ENCODE measurements at places on chromosomes 2 and 18. TPM values are rescaled to one million over a fixed set of nuclear protein-coding genes. Genes with fewer than 3 reads are reported as not detected.

The ASPRV1 gene
- total RNA-seq: 0.63 TPM

- no peak for DNase-seq
- peaks cover 8% of the 10 kb centered on the region for H3K4me1 ChIP-seq
- H3K27ac ChIP-seq: no peak overlapping the region
- no peak overlapping the region for H3K4me3 ChIP-seq
- peaks cover 75% of the 10 kb centered on the region for H3K36me3 ChIP-seq
- no peaks in the 10 kb centered on the region for H3K27me3 ChIP-seq
Measured at GRCh38 chr2:216206041-216206703, 97.0 kb downstream of the XRCC5 start.

- no peaks in the 10 kb centered on the region for H3K27me3 ChIP-seq
- H3K27ac ChIP-seq: no peak overlapping the region
- no peaks in the 10 kb centered on the region for H3K36me3 ChIP-seq
- DNase-seq: no peak
- H3K4me1 ChIP-seq: peaks cover 6% of the 10 kb centered on the region
Measured at GRCh38 chr18:58230438-58231179, 186.6 kb downstream of the NEDD4L start.

GRCh38 chr2:71934595-71935261 is 212.9 kb downstream of the CYP26B1 start:
- no peak overlapping the region for H3K4me3 ChIP-seq
- peaks cover 23% of the 10 kb centered on the region for H3K27me3 ChIP-seq
- peaks cover 3% of the 10 kb centered on the region for H3K4me1 ChIP-seq
- DNase-seq: peak; percentile 62
- peak overlapping the region; percentile 69 for H3K27ac ChIP-seq

GRCh38 chr2:174059178-174059883 is 94.2 kb upstream of the SP3 start:
- no peak for DNase-seq
- H3K4me1 ChIP-seq: peaks cover 15% of the 10 kb centered on the region
- H3K27ac ChIP-seq: no peak overlapping the region
- no peaks in the 10 kb centered on the region for H3K36me3 ChIP-seq
- H3K4me3 ChIP-seq: no peak overlapping the region
- no peaks in the 10 kb centered on the region for H3K27me3 ChIP-seq

- no peak overlapping the region for H3K27ac ChIP-seq
- H3K36me3 ChIP-seq: no peaks in the 10 kb centered on the region
- H3K27me3 ChIP-seq: peaks cover 39% of the 10 kb centered on the region
Measured at GRCh38 chr2:126899616-126900185, 1.0 kb downstream of the TEX51 start.

GRCh38 chr18:66048406-66048805 is 297.6 kb downstream of the CDH7 start:
- H3K36me3 ChIP-seq: no peaks in the 10 kb centered on the region
- DNase-seq: no peak
- H3K4me3 ChIP-seq: no peak overlapping the region

- H3K27ac ChIP-seq: no peak overlapping the region
- H3K36me3 ChIP-seq: peaks cover 92% of the 10 kb centered on the region
- no peak overlapping the region for H3K4me3 ChIP-seq
- no peak for DNase-seq
- H3K27me3 ChIP-seq: no peaks in the 10 kb centered on the region
Measured at GRCh38 chr2:112085916-112086669, 31.0 kb downstream of the TMEM87B start.

DNA sequence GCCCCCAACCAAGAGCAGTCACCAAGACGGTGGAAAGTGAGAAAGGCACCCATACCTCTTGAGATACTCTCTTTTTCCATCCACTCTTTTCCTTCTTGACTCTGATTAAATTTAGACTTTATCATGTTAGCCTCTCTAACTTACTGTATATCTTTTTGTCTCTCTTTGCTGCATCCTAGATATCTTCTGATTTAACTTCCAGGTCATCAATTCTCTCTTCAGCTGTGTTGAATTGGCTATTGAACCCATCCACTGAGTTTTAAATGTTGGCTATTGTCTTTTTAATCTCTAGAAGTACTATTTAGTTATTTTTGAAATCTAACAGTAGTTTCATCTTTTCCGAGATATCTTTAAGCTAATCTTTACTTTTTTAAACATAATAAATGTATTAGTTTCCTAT is 78.3 kb upstream of the MBOAT2 start:
- no peak overlapping the region for H3K4me3 ChIP-seq
- no peak for DNase-seq
- no peak overlapping the region for H3K27ac ChIP-seq
- H3K4me1 ChIP-seq: peaks cover under 1% of the 10 kb centered on the region
- H3K36me3 ChIP-seq: no peaks in the 10 kb centered on the region

GRCh38 chr2:2689306-2689705 is 358.2 kb upstream of the MYT1L start:
- no peaks in the 10 kb centered on the region for H3K4me1 ChIP-seq
- H3K36me3 ChIP-seq: no peaks in the 10 kb centered on the region
- H3K27me3 ChIP-seq: peaks cover 52% of the 10 kb centered on the region
- H3K27ac ChIP-seq: no peak overlapping the region
- H3K4me3 ChIP-seq: no peak overlapping the region
- no peak for DNase-seq

- H3K4me1 ChIP-seq: no peaks in the 10 kb centered on the region
- DNase-seq: no peak
- no peaks in the 10 kb centered on the region for H3K36me3 ChIP-seq
- H3K4me3 ChIP-seq: peak overlapping the region; percentile 48
- peak overlapping the region; percentile 58 for H3K27ac ChIP-seq
Measured at GRCh38 chr18:78292618-78293380, 686.8 kb upstream of the SALL3 start.

DNA sequence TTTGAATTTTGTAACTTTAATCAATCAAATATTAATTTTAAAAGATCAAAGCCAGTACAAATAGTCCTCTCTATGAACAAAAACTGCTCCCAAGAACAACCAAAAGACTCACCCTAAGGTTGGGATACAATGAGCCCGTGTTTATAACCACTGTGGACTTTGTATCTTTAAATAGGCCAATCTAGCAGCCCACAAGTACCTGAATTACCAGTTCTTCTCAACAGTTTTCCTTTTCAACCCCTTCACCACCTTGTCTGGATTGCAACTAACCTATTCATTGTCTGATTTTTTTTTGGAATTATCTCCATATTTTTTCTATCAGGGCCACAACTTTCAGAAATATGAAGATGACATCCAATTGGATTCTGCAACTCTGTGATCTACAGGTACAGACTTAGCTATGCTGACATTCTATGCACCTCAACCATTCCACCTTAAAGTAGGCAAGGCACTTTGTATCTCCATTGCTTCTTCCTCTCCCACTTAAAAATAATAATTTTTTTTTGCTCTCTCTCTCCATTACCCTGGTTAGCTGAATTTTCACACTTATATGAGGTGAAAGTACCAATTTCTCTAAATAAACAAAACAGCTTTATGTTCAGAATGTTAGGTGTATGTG is 81.9 kb upstream of the MAPRE2 start:
- H3K4me1 ChIP-seq: peaks cover 10% of the 10 kb centered on the region
- H3K4me3 ChIP-seq: no peak overlapping the region
- DNase-seq: no peak
- H3K27ac ChIP-seq: no peak overlapping the region

GRCh38 chr2:189391201-189391600 is 50.1 kb upstream of the WDR75 start:
- no peak overlapping the region for H3K4me3 ChIP-seq
- H3K4me1 ChIP-seq: no peaks in the 10 kb centered on the region
- H3K27ac ChIP-seq: no peak overlapping the region
- no peaks in the 10 kb centered on the region for H3K36me3 ChIP-seq
- no peaks in the 10 kb centered on the region for H3K27me3 ChIP-seq
- no peak for DNase-seq

GRCh38 chr2:37616677-37617005 is 54.8 kb downstream of the CDC42EP3 start:
- H3K36me3 ChIP-seq: no peaks in the 10 kb centered on the region
- H3K27ac ChIP-seq: no peak overlapping the region
- DNase-seq: no peak
- H3K27me3 ChIP-seq: no peaks in the 10 kb centered on the region

DNA sequence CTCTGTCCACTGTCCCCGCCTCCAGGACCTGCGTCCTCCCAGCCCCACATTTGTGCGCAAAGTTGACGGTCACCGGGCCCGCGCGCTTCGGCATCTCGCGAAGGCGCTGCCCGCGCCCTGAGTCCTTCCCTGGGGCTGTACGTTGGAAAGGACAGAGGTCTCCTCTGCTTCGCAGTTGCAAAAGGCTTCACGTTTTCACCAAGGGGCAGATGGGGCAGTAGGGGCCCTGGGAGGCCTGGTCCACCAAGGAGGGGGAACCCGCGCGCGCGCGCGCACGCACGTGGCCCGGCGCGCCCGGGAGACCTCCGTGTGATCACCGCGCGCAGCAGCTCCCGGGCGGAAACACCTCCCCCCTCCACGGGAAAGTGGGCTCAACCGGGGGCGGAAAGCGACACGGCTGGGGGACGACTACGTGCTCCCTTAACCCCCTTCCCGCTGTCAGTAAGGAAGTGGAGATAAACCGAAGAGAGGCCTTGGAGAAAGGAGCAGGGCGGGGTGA is 21.9 kb downstream of the TEX44 start:
- peaks cover 57% of the 10 kb centered on the region for H3K4me1 ChIP-seq
- DNase-seq: peak; percentile 69
- peak overlapping the region; percentile 100 for H3K27ac ChIP-seq
- no peaks in the 10 kb centered on the region for H3K36me3 ChIP-seq
- H3K27me3 ChIP-seq: no peaks in the 10 kb centered on the region

DNA sequence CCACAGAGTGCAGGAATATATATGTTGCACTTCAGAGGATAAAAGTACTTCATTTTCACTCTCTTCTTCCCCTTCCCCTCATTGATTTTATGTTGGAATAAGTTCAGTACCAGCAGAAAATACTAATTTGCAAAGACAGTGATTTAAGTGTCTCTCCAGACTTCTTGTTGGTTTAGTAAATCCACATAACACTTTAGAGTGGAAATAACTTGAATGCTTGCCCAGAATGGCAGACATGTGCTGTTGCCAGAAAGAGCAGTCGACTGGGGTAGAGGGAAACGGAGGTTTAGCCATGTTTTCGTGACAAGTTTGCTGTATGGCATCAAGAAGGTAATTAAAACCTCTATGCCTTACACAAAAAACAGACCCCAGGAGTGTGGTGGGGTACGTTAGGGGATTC is 246.0 kb upstream of the CXCR4 start:
- no peaks in the 10 kb centered on the region for H3K27me3 ChIP-seq
- H3K4me1 ChIP-seq: peaks cover 3% of the 10 kb centered on the region
- DNase-seq: no peak
- H3K36me3 ChIP-seq: no peaks in the 10 kb centered on the region
- no peak overlapping the region for H3K27ac ChIP-seq

GRCh38 chr2:102253140-102253752 is 58.1 kb upstream of the IL1RL1 start:
- peaks cover 20% of the 10 kb centered on the region for H3K4me1 ChIP-seq
- H3K4me3 ChIP-seq: no peak overlapping the region
- H3K36me3 ChIP-seq: no peaks in the 10 kb centered on the region
- peaks cover 32% of the 10 kb centered on the region for H3K27me3 ChIP-seq
- no peak for DNase-seq
- H3K27ac ChIP-seq: no peak overlapping the region

DNA sequence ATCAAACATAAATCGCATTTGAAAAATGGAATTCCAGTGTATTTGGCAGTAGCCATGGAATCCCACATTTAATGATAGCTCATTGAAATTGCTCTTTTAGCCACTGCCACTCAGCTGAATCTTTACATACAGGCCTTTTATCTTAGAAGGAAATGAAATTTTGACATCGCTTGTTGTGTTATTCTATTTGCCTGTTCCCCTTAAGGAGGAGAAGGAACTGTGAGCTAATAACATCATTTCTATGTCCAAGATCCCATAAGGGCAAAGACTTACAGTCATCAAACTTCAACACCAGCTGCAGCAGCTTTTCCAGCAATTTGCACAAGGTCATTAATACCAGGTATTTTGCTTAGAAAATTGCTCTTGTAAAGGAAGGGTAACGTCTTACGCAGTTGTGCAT is 6.0 kb upstream of the PDCL3 start:
- H3K4me3 ChIP-seq: no peak overlapping the region
- no peak for DNase-seq
- H3K27ac ChIP-seq: no peak overlapping the region
- no peaks in the 10 kb centered on the region for H3K36me3 ChIP-seq
- H3K4me1 ChIP-seq: peaks cover under 1% of the 10 kb centered on the region

The RAPGEF4 gene
- 3.7 TPM for total RNA-seq

The TMEM178A gene
- 3.6 TPM for total RNA-seq

- H3K36me3 ChIP-seq: no peaks in the 10 kb centered on the region
- no peak for DNase-seq
- H3K27ac ChIP-seq: no peak overlapping the region
- no peak overlapping the region for H3K4me3 ChIP-seq
Measured at GRCh38 chr2:26464390-26465265, 13.3 kb downstream of the OTOF start.

The FAM124B gene
- 1.1 TPM for total RNA-seq

The AKAIN1 gene
- total RNA-seq: not detected

DNA sequence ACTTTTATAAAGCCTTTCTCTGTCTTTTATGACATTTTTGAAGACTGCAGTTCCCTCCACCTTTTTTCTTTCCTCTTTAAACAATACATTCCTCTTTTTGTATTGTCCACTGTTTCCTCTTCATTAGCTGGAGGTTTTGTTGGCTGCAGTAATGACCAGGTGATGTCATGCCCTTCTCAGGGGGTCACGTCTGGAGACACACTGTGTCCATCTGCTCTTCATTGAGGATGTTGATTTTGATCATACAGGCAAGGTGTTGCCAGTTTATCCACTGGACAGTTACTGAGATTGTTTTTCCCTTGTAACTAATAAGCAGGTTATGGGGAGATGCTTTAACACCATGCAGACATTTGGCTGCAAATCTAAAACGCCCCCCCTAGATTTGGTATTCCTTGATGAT is 19.8 kb downstream of the ZNF407 start:
- no peaks in the 10 kb centered on the region for H3K36me3 ChIP-seq
- no peak overlapping the region for H3K4me3 ChIP-seq
- DNase-seq: no peak
- peaks cover 17% of the 10 kb centered on the region for H3K4me1 ChIP-seq
- no peak overlapping the region for H3K27ac ChIP-seq
- H3K27me3 ChIP-seq: no peaks in the 10 kb centered on the region

The COLEC11 gene
- total RNA-seq: 4.9 TPM

DNA sequence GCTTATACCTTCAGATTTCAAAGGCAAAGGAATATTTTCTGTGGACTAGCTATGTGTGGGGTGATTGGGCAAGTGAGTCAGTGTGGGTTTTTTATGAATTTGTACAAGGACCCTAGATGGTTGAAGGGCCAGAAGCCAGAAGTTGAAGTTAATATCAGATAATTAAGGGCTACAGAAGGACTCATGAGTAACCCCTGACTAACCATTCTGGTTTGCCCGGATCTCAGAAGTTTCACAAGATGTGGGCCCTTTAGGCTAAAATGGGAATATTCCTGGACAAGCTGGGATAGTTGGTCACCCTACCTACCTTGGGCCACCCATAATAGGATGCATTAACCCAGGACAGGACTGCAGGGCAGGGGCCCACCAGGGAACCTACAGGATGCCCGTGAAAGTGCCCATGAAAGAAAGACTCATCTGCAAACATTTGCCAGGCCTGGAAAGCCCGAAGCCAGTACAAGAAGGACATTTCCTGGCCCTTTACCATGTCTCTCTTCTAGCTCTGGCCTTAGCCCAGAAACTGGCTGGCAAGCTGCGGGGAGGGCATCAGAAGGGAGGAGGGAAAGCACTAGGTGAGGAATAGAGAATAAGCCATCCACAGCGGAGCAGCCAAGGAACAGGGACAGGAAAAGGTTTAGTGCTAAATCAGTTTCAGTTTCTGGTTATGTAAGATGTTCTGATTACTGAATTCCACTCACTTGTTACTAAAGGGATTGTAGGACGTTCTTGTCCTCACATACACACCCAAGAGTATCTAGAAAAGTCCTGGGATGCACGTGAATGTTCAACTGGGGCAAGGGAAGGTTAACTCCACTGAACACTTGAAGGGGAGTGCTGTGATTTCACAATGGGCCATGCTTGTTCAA is 33.6 kb downstream of the GCG start:
- no peaks in the 10 kb centered on the region for H3K36me3 ChIP-seq
- H3K4me1 ChIP-seq: peaks cover 30% of the 10 kb centered on the region
- H3K4me3 ChIP-seq: no peak overlapping the region
- peak overlapping the region; percentile 61 for H3K27ac ChIP-seq
- DNase-seq: peak; percentile 27

All from left ventricle myocardium inferior (tissue), 1 donor.